ENCODE measurements at places on chromosomes 2 and 18. TPM values are rescaled to one million over a fixed set of nuclear protein-coding genes. Genes with fewer than 3 reads are reported as not detected.

Gene PSMA8
- total RNA-seq = not detected

Gene PIGN
- 21.0 TPM for total RNA-seq

Gene COLEC11
- 2.3 TPM for total RNA-seq

Gene CNDP2
- 49.5 TPM for total RNA-seq

Gene GCFC2
- total RNA-seq = 33.2 TPM

GRCh38 chr2:233443511-233444183 is 89.4 kb downstream of the DGKD start:
- peak; percentile 91 for DNase-seq

DNA sequence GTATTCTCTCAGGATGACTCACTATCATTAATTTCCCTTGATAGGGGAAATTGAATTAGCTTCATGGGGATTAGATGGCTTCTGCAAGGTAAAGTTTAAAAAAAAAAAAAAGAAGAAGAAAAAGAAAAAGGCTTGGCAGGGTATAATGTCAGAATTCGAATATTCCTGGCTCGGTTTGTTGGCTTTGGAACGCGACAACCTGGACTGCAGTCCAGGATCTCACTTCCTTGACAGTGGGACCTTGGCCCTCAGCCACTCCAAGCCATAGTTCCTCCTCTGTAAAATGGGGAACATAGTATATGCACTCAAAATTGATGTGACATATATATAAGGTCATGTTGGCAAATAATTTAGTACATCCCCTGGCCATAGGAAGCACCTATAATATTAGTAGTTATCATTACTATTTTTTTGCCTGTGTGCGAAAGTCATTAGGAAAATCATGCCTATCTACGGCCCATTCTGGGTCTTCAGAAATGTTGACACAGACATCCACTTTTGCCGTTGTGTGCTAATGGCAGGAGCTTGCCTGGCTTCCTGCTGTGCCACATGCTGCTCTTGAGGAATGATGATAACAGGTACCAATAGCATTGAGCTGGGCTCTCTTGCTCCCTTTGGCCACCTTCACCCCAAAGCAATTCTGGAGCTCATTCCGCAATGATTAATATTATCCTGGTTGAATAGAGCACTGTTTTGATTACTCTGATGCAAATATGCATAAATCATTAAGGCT is 97.9 kb downstream of the MTCL1 start:
- no peak for DNase-seq

DNA sequence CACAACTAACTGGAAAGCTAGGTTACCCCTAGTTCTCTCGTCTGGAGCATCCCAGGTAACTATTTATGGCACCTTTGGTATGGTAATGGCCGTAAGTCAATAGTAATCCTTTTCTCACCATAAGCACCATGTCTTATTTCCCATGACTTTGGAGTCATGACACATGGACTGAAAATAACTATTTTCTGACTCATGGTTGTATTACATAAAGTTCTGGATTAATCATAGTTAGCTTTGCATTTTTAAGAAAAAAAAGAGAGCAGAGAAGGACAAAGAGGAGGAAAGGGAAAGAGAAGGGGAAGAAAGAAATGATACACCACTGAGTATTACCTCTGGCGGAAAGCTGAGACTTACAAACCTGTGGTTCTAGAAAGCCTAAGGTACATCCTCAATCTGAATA is 99.3 kb downstream of the BIN1 start:
- DNase-seq = no peak

- no peak for DNase-seq
These were observed 112.7 kb upstream of the REV1 start for GRCh38 chr2:99602476-99602875.

GRCh38 chr18:6509832-6510231 is 95.1 kb upstream of the L3MBTL4 start:
- DNase-seq = no peak

DNA sequence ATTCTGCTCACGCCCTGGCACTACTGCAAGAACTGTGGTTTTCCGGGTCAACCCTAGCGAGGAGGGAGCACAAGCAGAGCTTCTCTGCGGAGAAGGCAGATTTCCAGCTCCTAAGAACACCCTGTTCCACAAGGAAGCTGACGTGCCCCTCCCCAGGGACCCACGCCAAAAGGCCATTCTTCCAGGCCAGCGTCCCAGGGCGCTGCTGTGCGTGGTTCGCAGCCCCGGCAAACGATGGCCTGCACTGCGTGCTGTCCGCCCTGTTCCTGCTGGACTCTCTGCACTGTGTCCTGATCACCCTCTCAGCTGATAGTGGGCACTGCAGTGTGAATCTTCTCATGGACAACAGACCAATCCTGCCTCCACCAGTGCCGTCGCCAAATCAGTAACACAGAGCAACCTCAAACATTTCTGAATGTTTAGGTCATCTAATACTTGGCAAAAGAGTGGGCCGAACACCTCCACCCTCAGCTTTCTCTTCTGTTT is 49.1 kb downstream of the ADI1 start:
- peak; percentile 88 for DNase-seq

DNA sequence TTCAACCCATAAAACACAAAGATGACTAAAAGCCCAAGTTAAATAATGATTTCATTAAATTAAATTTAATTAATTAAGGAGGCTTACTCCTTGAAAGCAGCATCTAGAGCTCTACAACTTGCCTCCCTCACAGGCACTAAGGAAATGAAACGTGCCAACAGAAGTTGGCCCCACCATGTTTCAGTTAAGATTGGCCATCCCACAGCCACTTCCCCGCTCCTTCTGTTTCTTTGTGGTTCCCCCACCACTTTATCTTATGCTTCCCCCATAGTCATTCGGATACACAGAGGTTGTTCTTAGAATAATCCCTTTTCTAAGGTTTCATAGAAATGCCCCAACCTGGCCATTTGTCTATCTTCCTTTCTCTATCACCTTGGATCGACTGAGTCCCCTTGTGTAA is 101.6 kb upstream of the RIOK3 start:
- no peak for DNase-seq

- no peak for DNase-seq
These were observed 63.6 kb downstream of the TNP1 start for GRCh38 chr2:216796115-216796840.
